ENCODE measurements at places on chromosomes 12 and 14.

GRCh38 chr12:63420206-63420644 lies 248.1 kb downstream of the DPY19L2 start:
- DNase-seq = no peak

DNA sequence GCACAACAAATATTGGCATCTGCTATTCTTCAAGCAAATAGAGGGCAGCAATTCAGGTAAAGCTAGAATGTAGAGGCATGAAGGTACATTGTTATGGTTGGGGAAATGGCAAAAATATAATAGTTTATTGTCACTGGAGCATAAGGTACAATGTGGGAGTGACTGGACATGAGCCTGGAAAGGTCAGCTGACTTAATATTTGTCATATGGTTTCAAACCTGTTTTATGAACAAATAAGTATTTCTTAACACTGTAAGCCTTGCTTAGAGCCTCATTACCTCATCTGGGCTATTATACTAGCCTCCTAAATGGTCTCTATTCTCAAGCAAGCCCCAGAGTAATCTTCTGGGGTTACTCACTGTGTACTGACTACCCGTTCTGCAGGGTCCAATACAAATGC lies 33.7 kb downstream of the FAM177A1 start:
- no peak for DNase-seq

DNA sequence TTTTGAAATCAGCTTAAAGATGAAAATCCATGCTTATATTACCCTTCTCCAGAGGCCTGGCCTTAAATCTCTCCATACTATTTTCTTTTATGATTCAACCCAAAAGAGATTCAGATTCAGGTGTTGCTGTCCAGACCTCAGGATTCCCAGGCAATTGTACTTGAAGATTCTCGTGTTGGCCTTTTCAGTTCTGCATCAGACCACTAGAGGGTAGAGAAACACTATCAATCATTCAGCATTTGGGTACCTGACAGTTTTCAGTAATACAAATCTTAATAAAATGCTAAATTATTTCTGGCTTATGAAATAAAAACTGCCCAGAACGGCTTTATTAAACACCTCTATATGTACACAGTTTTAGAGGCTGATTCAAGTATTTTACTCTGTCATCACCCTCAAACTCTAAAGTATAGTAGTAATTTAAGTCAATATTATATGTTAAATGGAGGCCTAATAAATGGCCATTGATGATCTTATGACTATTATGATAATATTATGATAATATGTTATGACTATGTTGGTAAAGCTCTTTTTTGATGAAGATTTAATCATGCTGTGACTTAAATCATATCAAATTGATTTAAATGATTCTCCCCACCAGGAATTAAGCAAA lies 301.1 kb downstream of the DUSP6 start:
- peak; percentile 56 for DNase-seq

- no peak for DNase-seq
Observed at GRCh38 chr14:99520571-99521081, 39.4 kb downstream of the CCNK start.

DNA sequence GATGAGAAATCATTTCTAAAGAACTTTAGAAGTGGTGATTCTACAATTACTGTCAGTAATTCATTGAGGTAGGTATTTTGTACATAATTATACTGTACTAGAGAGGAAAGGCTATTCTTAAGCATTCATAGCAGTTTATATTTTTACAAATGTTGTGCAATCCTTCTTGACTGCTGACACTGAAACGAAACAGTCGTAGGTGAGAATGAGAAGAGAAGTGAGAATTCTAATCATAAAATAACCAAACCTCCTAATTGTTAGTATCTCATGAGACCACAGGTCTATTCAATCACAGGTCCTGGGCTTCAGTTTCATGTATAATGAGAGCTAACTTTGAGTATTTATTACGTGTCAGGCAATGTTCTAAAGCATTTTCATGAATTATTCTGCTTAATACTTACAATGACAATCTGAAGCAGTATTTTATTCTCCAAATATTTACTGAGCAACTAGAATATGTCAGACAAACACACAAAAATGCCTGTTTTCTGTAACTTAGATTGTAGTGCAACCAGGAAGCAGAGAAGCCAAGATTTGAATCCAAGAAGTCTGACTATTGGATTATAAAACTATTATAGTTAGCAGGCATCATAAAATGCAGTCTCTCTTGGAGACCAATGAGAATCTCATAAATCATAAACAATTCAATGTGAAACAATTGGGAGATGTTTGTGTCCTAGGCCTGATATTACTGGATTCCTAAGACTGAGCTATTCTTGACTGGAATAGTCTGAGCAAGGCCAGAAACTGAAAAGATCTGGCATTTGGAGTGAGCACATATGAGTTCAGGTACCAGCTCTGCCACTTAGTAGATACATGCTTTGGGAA lies 24.3 kb downstream of the RERG start:
- DNase-seq = no peak

DNA sequence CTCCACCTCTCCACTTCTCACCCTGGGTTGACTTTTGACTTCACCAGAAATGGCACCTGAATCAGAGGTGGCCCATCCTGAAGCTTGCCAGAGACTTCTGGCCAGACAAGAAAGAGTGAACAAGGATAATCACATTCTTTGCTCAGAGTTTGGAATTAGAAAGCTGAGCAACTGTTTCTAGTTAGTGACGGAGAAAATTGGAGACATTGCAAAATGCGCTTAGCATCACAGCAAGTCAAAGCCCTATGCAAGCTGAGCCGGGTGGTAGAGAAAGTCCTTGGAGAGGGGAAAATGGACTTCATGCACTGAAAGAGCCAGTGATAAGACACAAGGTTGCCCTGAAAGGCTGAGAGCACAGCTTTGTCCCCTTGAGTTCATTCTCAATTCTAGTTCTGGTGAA lies 161.8 kb downstream of the PAH start:
- DNase-seq = no peak

DNA sequence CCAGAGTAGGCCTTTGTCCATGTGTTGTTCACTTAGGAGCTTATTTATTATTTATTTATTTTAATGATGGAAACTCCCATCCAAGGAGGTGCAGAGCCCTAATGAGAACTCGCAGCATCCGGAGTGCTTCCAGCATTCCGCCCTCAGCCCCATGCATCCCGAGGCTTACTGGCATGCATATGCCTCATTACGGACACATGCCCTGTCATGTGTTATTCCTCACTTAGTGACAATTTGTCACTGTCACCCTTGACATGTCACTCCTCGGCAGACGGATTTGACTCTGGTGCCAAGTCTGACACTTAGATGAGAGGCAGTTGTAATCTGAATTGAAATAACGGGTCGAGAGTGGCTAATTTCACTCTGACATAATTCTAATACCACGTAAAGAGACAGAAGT lies 132.8 kb downstream of the VRK1 start:
- no peak for DNase-seq

- DNase-seq = no peak
Observed at GRCh38 chr14:54475911-54476310, 12.9 kb downstream of the GMFB start.

DNA sequence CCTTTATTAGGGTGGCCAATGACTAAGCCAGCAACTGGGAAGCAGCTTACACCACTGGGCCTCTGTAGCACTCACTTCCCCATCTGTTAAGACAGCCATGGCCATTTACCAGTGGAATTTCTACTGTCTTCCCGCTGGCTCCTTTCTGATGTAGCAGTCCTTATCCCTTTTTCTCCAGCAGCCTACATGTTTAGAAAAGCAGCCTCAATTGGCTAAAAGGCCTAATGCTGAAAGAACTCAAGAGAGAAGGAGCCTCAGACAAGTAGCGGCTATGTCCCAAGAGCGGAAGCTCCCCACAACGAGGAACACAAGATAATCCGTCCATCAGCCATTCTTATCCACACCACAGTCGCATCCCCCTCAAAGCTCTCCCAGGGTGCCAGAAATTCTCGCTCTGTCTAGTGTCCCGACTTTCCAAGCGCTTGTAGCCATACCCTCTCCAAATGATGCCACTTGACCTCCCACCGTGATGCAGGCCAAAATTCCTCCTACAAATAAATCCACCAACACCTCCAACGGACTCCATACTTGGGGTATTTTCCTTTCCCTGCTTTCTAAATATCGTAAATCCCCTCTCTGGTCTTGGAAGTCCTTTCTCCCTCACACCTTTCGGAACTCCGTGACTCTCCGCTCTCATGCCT lies 624 bp downstream of the M6PR start:
- no peak for DNase-seq

DNA sequence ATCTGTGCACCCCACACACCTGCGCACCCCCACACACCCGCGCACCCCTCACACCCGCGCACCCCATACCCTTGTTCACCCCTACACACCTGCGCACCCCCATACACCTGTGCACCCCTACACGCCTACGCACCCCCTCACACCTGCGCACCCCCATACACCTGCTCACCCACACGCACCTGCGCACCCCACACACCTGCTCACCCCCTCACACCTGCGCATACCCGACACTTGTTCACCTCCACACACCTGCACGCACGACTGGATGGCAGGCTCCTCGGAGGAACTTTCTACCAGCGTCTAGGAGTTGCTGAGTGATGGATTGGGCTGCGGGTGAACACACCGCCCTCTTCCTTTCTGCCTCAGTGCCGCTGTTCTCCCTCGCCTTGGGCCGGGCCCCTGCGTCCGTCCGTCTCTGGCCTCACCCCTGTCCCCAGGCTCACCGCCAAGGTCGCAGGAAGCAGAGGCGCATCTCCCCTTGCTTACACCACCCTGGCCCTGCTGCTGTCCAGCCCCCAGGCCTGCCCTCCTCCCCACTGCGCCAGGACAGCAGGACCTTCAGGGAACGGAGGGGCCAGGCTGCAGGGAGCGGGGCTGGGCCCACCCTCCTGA lies 20.7 kb upstream of the TMEM106C start:
- no peak for DNase-seq

GRCh38 chr12:14111230-14111865 lies 129.9 kb upstream of the GRIN2B start:
- DNase-seq = no peak

DNA sequence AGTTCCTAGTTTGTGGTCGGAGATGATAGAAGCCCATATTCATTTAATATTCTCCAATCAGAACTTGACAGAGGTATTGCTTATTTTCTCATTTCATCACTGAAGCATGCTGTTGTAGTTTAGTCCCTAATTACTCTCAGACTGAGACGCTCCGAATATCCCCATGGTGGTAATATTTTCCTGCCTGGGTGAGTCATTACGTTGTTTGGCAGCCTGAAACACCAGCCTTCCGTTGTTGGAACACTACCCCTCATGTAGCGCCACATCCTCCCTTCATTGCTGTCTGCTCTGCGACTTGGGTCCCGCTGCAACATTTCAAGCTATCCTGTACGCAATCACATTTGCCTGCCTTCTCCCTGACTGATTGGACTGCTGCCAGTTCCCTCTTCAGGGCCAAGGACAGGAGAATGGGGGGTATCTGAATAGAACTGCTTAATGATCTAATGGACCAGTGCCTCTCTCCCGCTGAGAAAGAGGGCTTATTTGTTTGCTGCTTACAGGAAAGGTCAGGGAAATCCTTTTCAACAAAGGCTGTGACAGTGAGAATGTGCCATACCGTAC lies 369.1 kb downstream of the NPAS3 start:
- DNase-seq = peak; percentile 23

GRCh38 chr12:113862590-113863454 lies 103.3 kb downstream of the RBM19 start:
- DNase-seq = no peak

DNA sequence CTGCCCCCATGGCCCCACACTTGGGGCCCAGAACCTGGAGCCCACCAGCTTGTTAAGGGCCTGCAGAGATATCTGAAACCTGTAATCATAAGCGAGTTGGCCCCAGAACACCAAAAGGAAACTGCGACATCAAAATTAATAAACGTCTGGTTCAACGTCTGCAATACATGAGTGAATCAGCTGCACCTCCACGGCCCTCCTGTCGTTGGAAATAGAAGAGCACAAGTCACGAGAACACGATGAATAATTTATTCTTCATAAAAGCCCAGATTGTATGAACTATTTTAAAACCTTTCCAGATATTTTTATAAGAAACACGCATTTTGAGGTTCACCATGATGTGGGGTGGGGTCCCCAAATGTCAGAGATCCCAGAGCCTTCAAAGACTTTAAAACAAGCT lies 9.7 kb upstream of the CMKLR1 start:
- DNase-seq = no peak
